Stimulated activated CD4-positive, alpha-beta T cell treated with anti-CD3 and anti-CD28 coated beads, Interleukin-12 subunit alpha, Interleukin-12 subunit beta, amount 100 ng/mL, for 4 hours (primary cell): ENCODE measurements at places on chromosomes 16 and 17.

GRCh38 chr17:49633762-49634484 lies 44.0 kb downstream of the SPOP start:
- no peak for DNase-seq

- DNase-seq, result no peak
Measured at GRCh38 chr16:26129997-26130396, 438.2 kb downstream of the HS3ST4 start.

DNA sequence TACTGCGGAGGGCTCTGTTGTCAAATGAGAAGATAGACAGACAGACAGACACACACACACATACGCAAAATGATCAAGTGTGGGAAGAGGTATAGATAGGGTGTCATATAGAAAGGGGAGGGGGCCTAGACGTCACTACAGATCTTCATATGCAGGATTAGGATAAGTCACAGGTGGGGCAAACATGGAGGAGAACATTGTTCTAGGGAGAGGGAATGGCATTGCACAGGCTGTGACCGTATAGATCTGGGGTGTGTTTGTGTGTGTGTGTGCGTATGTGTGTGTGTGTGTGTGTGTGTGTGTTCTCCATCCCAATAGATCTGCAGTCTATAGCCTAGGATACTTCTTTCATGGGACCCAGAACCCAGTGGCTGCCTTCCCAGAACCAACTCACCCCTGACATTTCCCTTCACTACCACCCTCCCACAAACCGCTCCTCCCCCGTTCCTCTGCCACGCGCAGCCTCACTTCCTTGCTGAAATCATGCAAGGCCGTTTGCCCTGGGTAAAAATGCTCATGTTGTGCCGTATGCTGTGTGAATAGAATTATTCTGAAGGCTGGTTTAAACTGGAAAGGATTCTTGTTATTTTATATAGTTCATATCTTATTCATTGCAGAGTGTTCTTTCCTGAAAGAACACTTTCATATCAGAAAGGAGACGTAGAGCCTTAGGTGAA lies 50.5 kb upstream of the CCL1 start:
- DNase-seq, result no peak

GRCh38 chr16:78386557-78387324 lies 287.3 kb downstream of the WWOX start:
- DNase-seq, result no peak

- peak; percentile 16 for DNase-seq
Measured at GRCh38 chr17:78890498-78890897, 12.5 kb downstream of the CEP295NL start.

GRCh38 chr17:6509031-6509771 lies 47.2 kb downstream of the PITPNM3 start:
- no peak for DNase-seq

DNA sequence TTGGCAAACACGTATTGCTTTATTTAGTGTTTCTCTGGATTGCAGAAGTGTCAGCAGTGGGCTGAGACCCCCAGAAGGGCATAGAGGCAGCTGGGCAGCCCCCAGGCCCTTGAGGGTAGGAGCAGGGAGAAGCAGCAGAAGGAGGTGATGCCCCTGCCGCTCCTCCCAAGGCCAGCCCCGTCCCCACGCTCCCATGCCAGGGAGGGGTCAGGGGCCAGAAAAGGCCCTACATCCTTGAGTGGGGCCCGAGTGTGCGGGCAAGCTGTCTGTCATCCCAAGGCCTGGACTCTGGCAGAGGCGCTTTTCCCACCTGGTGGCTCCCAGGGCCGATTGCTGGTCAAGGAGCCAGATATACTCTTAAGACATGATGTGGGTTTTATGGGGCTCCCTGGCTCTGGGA lies 8.2 kb upstream of the CRK start:
- DNase-seq, result no peak

- DNase-seq, result no peak
Measured at GRCh38 chr17:77312061-77312701, 171.4 kb downstream of the SEC14L1 start.

DNA sequence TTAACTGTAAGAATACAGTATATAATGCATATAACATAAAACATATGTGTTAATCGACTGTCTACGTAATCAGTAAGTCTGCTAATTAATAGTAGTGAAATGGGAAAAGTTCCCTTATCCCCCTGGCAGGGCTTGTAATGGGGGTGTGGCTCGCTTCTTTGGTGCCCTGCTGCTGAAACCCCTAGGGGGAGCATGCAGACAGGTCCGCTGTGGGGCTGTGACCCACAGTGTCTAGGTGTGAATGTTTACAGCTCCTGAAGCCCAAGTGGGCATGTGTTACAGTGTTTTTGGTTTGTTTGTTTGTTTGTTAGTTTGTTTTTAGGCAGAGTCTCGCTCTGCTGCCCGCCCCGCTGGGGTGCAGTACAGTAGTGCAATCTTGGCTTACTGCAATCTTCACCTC lies 495.7 kb downstream of the SHISA9 start:
- no peak for DNase-seq

- no peak for DNase-seq
Measured at GRCh38 chr17:81572563-81573168, 20.5 kb upstream of the FAAP100 start.

DNA sequence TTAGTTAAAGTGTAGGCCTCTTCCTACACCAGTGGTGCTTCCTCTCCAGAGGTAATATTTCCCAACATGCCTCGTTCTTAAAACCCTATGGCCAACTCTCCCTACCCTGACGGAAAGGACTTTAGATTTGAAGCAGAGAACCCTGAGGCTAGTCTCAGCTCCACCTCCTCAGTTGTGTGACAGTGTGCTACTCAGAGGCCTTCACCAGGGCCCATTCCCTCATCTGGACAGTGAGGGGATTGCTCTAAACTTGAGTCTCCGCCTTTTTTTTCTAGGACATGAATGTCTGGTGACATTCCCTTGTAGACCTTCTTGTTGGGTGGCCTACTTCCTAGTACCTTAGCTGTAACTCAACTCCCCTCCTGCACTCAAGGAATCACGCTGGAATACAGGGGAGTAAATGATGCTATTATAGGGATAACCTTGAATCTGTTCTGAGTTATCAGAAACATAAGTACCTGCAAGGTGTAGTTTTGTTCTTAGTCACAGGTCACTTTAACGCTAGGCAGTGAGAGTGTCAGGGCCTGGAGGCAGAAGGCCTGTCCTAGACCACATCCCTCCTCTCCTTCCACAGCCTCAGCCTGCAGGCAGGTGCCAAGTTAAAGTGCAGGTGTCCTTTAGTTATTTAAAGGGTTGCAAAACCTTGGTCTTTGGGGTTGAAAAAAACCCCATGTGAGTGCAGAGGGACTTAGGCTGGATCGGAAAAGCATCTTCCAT lies 26.9 kb downstream of the LDHD start:
- DNase-seq, result no peak

DNA sequence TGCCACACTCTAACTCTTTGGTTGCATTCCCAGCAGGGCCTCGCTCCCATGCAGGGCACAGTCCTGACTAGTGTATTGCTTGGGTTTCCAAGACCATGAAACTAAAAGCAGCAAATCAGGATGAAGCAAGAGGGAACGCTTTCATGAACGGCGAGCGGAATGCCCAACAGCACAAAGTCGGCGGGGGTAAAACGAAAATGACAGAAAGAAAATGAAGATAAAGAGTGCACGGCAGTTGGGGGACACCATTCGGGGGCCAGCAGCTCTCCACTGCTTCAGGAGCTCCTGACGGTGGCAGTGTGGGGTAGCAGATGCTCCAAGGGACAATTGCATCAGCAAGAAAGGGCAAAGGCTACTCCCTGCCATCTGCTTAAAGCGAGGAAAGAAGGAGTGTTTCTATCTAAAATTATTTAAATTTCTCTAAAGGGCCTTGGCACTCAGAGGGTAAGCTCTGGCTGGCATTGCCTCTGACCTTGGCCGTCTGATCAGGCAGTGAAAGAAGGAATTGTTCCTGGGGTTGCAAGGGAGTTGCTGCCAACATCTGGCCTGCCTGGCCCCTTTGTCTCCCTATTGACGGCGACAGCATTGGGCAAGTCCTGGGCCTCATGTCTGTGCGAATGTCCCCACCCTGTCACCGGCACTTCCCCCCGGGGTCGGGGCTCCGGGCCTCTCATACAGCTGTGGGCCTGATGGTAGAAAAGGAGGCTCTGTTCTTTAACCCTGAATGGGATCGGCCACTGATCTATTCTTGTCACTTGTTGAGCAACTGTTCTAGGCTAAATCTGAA lies 138.2 kb downstream of the CMIP start:
- DNase-seq, result no peak

GRCh38 chr17:16937431-16937830 lies 34.5 kb downstream of the TNFRSF13B start:
- no peak for DNase-seq

GRCh38 chr16:4876646-4877379 lies 29.5 kb downstream of the UBN1 start:
- no peak for DNase-seq

GRCh38 chr16:18984435-18985005 lies 786 bp downstream of the TMC7 start:
- no peak for DNase-seq

DNA sequence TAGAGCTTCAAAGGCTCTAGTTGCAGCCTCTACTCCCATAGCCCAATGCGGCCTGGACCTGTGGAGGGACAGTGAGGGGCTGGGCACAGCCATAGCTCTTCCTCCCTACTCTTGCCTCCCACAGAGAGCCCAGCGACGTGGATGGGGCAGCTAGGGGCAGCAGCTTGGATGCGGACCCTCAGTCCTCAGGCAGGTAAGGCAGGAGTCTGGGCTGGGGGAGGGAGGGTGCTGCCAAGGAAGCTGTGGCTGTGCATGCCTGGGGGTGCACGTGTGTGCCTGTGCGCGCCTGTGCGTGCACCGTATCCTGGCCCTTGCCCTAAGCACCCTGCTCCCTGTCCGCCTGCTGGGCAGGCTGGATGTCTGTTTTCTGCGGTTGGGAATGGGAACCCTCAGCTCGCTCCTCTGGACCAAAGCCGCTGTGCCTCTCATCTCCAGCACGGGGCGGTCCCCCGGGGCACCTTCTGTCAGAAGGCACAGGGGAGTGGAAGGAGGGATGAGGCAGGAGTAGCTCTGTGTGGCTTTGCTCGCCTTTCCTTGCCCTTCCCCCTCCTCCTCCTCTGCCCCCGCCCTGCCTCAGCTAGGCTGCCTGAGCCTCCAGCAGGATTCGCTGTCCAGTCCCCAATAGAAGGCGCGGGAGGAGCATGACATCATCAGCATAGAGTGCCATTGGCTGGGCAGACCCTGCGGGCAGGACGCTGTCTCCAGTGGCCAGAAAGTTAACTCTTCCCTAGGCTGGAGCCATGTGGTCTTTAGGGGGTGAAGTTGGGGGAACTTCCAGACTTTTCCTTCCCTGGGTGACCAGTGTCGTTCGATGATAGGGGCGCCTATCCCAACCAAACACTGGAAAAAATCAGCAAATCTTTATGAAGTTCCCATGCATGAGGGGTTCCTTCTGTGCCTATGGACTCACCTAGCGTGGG lies 797 bp downstream of the PRCD start:
- no peak for DNase-seq

DNA sequence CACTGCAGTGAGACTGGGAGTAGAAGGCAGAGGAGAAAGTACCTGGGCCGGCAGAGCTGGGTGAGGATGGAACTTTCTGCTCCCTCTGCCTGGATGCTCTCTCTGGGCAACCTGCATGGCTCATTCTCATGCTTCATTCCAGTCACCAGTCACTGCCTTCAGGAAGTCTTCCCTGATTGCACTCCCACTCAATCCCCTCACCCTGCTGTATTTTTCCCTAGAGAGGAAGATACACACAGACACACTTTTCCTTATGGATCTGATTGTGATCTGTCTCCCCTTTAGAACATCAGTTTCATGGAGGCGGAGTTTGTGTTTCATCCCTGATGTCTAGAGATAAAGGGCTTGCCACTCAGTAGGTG lies 44.9 kb downstream of the MEAK7 start:
- no peak for DNase-seq

DNA sequence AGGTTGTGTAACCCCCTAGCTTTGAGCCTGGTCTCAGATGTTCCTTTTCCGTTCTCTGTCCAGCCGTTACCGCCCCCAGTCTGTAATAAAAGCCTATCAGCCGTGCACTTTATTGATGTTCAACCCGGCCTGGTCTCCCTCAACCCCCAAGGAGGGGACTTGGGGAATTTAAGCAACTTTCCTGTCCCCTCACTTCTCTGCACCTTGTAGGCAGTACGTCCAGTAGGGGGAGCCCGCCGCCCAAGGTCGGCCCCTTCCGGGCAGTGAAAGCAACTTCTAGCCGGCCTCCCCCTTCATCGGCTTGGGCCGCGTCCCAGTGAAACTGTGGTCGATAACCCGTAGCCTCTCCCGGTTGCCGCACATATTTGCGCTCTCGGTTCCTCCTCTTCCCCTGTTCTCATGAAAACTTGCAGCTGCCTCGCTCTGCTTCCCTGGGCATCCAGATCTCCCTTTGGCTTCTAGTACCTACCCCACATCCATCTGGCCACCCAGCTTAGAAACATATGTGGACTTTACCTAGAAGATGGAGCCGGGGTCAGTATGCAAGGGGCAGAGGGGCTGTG lies 7.9 kb downstream of the PNPO start:
- peak; percentile 82 for DNase-seq

GRCh38 chr17:71472809-71473789 lies 647.7 kb upstream of the SOX9 start:
- DNase-seq, result no peak

DNA sequence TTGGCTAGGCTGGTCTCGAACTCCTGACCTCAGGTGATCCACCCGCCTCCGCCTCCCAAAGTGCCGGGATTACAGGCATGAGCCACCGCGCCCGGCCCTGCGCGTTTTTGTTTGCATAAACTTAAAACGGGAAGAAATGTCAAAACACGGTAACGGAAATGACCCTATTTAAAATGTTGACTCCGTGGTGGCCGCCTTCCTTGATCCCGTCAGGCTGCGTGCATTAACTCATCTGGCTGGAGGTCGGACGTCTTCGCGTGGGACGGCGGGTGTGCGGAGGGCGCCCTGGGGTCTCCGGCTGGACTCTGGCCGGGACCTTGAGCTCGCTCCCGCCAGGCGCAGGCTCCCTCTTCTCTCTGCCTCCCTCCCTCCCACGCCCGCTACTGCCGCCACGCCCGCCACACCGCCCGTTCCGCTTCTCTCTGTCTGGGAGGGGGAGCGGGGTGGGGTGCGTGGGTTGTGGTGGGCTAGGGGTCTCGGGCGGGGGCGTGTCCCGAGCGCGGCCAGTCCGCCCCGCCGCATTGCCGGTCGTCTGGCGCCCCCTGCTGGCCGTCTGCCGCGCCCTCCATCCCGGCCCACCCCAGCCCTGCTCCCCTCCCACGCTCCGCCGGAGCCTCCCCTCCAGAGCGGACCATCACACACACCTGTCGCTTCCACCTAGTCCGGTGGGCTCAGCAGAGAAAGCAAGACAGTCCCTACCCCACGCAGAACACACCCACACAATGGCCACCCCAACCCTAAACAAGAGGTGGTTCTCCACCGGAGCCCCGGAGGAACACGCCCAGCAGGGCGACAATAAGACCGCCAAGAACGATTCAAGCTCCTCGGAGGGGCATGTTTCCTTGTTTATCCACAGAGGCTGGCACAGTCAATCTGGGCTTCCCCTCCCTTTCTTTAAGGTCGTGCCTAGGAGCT lies 1.2 kb upstream of the CCDC42 start:
- peak; percentile 81 for DNase-seq

DNA sequence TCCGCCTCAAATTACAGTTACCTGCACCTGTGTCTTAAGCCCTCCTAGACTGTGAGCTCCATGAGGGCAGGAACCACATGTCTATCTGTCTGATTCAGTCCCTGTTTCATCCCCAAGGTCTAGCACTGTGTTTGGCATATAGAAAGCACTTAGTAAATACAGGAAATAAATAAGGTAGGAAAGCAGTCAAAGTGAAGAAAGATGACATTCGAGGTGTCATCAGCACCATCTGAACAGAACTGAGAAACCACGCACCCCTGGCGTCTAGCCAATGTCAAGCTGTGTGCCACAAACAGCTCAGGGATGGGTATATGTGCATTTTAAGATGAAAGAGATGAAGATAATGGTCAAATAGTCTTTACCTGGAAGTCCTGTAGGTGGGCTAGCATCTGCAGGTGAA lies 79.6 kb upstream of the ATP2A3 start:
- peak; percentile 49 for DNase-seq
